ENCODE measurements at places on chromosomes 13 and 19. TPM values are rescaled to one million over a fixed set of nuclear protein-coding genes. Genes with fewer than 3 reads are reported as not detected.

The ZNF575 gene
- total RNA-seq: 0.64 TPM

DNA sequence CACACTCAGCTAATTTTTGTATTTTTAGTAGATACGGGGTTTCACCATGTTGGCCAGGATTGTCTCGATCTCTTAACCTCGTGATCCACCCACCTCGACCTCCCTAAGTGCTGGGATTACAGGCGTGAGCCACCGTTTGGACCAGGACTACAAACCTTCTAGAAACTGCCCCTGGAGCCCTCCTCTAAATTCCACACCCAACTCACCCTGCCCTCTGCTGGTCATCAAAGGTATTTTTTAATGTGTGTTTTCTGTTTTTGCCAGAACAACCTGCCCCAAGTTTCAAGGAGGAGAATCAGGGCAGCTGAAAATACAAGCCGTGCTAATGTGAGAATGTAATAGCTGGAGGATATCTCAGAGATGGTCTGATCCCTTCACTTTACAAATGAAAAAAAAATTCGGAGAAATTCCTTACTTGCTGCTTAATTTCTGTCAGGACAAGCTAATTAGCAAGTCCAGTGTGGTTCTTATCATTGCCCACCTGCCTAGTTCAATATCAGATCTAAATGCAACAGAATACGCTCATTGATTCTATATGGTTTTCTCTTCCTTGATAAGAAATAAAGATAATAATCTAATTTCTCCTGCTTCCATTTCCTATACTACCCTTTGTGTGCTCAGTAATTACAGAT lies 4.1 kb downstream of the ATP8A2 start:
- no peak overlapping the region for H3K27ac ChIP-seq
- DNase-seq: no peak
- H3K4me3 ChIP-seq: no peak overlapping the region
- H3K27me3 ChIP-seq: no peaks in the 10 kb centered on the region
- no peaks in the 10 kb centered on the region for H3K36me3 ChIP-seq

- H3K36me3 ChIP-seq: no peaks in the 10 kb centered on the region
- no peaks in the 10 kb centered on the region for H3K27me3 ChIP-seq
- H3K27ac ChIP-seq: peak overlapping the region; percentile 66
- H3K4me1 ChIP-seq: peaks cover 7% of the 10 kb centered on the region
- DNase-seq: no peak
Measured at GRCh38 chr19:45172611-45173208, 5.3 kb downstream of the TRAPPC6A start.

The ZNF583 gene
- total RNA-seq: 5.2 TPM

The KLK5 gene
- total RNA-seq: 16.1 TPM

GRCh38 chr19:3061182-3062161 lies 823 bp downstream of the TLE5 start:
- peaks cover 11% of the 10 kb centered on the region for H3K4me1 ChIP-seq
- no peaks in the 10 kb centered on the region for H3K36me3 ChIP-seq
- H3K27ac ChIP-seq: peak overlapping the region; percentile 100
- no peaks in the 10 kb centered on the region for H3K27me3 ChIP-seq

GRCh38 chr13:50119591-50119990 lies 104.3 kb downstream of the KCNRG start:
- H3K4me3 ChIP-seq: no peak overlapping the region
- no peaks in the 10 kb centered on the region for H3K4me1 ChIP-seq
- no peak for DNase-seq
- no peaks in the 10 kb centered on the region for H3K27me3 ChIP-seq

Data from breast epithelium (tissue), 4 donors.